ENCODE measurements at places on chromosomes 13 and 19. TPM values are rescaled to one million over a fixed set of nuclear protein-coding genes. Genes with fewer than 3 reads are reported as not detected.

DNA sequence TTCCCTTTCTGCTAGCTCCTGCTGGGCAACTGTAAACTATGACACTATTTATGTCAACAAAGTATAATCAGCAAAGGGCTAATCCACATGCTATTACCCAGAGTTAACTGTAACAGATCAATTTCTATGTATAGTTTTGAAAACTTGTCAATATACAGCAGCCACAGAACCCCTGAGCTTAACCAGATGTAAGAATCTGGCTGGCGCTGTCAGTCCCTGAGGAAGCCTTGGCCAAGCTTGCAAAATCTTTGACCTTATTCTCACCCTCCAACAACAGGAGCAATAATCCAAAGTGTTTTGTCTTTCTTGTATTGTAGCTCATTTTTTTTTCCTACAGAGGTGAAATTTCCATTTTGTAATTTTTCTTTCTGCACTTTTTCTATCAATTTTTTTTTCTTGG lies 1230.1 kb upstream of the SLC10A2 start:
- no peak for DNase-seq

DNA sequence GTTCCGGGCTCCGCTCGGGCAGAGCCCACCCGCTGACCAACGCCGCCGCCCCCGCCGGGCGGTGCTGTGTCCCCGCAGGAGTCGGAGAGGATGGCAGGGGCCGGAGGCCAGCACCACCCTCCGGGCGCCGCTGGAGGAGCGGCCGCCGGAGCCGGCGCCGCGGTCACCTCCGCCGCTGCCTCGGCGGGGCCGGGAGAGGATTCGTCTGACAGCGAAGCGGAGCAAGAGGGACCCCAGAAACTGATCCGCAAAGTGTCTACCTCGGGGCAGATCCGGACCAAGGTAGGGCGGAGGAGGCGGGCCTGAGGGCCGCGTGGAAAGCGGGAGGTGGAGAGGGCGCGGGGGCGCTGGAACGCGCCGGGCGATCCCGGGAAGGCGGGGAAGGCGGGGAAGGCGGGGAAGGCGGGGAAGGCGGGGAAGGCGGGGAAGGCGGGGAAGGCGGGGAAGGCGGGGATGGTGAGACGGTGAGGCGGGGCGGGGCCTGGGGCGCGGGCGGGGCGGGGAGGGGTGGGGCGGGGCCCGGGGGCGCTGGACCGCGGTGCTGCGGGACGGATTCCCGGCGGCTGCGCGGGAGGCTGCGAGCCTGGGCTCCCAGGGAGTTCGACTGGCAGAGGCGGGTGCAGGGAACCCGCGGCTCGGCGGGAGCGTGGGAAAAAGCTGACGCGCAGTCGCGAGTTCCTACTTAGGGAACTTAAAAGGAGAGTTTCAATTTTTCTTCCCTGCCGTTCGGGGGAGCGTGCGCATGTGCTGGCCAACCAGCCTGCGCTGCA lies 421 bp downstream of the DGKH start:
- peak; percentile 49 for DNase-seq

- no peak for DNase-seq
These were observed 12.5 kb upstream of the CYP2A6 start for GRCh38 chr19:40862785-40863184.

DNA sequence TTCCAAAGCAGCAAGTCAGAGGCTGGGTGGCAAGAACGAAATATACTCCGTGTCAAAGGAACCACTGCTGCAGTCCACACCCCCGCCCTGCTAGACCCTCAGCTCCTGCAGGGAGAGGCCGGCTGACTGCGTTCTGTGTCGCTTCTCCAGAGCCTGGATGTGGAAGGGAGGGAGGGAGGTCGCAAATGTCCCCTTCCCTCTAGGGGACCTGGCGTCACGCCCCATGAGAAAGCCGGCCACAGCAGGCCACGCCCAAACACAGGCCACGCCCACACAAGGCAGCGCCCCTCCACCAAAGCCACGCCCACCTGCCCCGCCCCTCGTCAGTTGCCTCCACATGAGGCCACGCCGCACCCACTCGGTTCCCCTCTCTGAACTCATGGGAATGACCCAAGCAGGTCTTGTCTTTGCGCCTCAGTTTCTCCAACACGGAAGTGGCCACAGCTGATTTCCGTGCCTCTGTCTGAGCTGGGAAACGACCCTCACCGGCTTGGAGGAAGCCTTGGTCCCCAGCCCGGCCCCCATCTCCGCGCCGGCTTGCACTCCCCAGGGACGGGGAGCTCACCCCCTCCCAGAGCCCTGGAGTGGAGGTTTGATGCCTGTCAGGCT lies 38.4 kb upstream of the TCF3 start:
- DNase-seq, result peak; percentile 54

- DNase-seq, result no peak
These were observed 154.9 kb upstream of the KLF12 start for GRCh38 chr13:74289107-74289506.

DNA sequence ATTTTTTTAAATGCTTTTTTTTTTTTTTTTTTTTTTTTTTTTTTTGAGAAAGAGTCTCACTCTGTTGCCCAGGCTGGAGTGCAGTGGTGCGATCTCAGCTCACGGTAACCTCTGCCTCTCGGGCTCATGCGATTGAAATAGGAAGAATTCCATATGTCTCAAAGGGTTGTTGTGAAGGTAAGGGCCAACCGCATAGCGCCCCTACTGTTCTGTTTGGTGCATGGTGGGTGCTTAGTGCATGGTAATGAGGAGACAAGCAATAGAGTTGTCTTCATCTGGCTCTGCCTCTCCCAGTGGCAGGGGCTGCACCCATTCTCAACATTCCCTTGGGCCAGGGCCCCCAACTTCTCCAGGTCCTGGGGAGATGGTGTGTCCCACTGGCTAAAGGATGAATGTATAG lies 68.7 kb downstream of the RASL11A start:
- no peak for DNase-seq

DNA sequence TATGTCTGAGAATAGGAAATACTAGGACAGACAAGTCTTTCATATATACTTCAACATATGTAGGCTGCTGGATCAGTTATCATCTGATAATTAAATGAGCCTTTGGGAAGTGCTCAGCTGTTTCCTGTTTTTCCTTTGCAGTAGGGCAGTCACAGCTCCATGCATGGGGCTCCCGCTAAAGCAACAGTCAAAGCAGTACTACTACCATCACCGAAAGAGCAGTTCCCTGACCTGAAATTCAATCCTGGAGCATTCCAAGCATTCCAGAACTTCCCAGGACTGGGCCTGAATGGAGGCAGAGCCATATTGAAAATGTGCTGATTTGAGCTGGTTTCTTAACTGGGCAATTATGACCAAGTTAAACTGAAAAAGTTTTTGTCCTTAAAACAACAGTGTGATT lies 20.5 kb downstream of the MICU2 start:
- DNase-seq, result no peak

- DNase-seq, result no peak
These were observed 810.4 kb downstream of the DACH1 start for GRCh38 chr13:71056581-71056980.

GRCh38 chr13:76293751-76294150 lies 592.5 kb downstream of the KCTD12 start:
- DNase-seq, result no peak

DNA sequence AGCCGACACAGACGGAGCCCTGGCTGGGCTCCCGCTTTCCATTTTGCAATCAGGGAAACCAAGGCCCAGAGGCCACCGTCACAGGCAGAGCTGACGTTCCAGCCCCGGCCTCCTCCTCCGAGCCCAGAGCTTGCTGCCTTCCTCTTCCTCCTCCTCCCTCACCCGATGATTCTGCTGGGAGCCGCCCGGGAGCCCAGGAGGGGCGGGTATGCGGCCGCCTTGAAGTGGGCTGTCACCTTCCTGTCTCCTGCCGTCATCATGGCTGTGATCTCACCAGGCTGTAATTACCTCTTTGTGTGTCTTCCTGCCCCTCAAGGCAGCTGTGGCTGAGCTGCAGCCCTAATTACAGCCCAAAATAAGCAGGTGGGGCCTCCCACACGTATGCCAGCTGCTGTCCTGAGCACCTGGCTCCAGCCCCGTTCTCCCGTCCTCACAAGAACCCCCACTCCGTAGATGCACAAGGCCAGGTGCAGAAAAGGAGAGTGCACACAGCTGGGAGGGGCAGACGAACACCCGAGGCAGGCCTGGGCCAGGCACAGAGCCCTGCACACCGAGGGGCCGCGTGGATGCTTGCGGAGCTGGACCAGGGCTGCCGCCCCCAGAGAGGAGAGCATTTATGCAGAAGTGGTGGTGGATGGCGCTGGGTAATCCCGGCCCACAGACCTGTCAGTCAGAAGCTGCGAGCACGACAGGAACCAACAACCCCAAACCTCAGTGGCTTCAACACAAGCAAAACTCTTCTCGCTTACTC lies 4.0 kb downstream of the TPGS1 start:
- DNase-seq, result peak; percentile 89

GRCh38 chr13:26476782-26477142 lies 80.7 kb upstream of the WASF3 start:
- DNase-seq, result no peak

DNA sequence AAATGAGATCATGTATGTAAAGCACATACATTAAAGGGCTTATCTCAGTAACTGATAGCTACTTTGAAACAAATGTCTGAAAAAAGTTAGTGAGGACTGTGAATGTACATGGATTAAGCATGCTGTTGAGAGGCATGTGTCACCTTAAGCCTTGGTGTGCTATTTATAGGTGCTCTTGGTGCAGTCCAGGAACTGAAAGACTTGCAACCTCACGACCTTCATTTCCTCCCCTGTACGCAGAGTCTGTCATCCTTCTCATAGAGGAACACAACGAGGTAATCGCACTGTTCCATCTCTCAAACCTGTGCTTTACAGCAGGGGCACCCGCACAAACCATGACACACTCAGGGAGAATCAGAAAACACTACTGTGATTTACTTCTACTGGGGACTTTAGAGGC lies 65.6 kb downstream of the UFM1 start:
- DNase-seq, result peak; percentile 0

DNA sequence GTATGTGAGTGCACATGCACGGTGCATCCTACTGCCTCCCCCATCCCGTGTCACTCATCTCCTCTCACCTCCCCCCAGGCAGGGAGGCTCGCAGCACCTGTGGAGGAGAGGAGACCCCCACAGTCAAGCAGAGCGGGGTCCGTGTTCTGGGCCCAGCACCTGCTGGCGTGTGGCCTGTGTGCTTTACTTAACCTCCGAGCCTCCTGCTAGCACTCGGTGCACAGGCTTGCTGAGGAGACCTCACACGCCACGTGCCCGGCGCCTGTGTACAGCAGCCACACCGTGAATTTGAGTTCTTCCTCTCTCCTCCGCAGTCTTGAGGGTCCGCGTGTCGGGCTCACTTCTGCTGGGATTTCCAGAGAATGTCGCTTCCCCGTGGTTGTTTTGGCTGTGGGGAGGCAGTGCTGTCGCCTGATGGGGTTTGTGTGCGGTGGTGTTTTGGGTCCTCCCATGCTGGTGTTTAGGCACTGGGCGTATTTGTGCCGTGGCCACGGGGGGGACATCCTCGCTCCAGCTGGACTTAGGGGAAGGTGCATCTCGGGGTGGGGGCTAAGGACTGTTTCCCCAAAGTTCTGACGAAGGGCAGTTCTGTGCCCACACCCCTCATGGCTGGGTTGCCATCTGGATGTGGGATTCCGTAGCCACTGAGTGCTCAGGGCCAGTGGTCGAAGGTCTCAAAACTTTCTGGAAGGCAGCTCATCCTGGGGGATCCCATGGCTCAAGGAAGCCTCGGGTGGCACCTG lies 34.8 kb upstream of the TMEM255B start:
- no peak for DNase-seq

- no peak for DNase-seq
These were observed 3.3 kb upstream of the CEACAM7 start for GRCh38 chr19:41691268-41691970.

DNA sequence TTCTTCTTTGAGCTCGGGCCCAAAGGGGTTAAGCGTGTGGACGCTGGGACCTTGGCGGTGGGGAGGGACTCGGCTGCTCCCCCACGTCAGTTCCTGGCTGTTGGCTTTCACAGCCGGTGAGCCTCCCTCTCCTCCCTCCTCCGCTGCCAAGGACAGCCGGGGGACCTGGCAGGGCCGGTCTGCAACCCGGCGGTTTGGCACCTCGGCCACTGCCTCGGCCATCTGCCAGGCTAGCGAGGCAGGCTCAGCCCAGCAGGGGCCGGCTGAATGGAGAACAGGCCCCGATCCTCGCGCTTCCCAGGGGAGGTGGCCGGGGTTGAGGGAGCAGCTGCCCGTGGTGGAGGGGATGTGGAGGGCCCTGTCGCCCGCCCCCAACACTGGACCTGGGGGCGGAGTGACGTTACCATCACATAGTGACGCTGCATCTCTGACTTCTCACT lies 5.0 kb downstream of the TLE5 start:
- no peak for DNase-seq

- no peak for DNase-seq
These were observed 314.4 kb downstream of the ENOX1 start for GRCh38 chr13:43472339-43472738.

DNA sequence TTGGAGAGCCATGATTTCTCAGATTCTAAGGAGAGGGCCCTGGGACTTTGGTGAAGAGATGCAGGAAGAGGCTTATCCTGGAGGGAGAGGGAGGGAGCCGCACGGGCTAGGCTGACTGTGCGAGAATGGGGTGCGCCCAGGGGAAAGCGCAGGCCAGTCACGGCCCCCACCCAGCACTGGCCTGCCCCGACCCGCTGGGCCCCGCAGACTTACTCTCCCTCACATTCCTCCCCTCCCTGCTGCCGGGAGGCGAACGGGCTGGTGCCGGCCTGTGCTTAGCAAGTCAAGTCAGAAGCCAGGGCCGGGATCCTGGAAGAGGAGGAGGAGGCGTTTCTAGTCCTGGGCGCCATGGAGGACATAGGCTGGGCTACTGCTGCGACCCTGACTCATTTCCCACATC lies 120.0 kb downstream of the CRYL1 start:
- DNase-seq, result no peak

DNA sequence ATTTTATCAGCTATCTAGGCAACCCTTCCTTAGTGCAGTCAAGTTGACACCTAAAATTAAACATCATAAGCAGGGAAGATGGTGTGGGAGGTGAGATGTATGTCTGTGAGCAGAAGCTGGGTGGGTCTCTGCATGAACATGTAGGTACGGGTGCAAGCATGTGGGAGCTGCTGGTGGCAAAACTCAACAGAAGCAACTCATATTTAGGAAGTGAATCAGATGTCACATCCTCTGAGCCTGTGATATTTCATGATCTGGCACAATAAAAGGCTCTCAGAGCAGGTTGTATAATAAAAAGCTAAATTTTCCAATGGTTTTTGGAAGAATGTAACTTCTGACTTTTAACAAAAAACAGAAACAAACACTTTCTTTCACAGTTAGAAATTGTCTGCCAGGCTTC lies 44.4 kb downstream of the C1QTNF9 start:
- no peak for DNase-seq

DNA sequence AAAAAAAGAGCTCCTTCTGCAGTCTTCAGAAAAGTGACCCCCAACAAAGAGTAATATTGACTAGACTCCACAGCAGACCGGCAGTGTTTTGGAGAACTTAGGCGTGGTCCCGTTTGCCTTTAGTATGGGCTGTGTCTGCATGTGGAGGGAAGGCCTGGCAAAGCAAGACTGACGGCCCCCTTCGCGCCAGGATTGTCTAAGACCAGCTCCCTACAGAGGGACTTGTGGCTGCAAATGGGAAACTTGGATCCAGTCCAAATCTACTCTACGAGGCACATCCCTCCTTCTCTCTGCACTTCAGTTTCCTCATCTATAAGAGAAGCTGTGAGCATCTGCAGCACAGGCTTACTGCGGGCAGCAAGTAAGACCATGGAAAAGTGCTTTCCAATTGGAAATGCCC lies 350.0 kb downstream of the ZNF536 start:
- no peak for DNase-seq

The RFPL4AL1 gene
- total RNA-seq, result not detected

The SIGLEC5 gene
- total RNA-seq, result not detected

The OR10H1 gene
- not detected for total RNA-seq

The CEACAM16 gene
- total RNA-seq, result not detected

The FLT1 gene
- total RNA-seq, result 0.89 TPM

The CNN1 gene
- not detected for total RNA-seq

The GPR12 gene
- not detected for total RNA-seq

The ZNF442 gene
- total RNA-seq, result 0.54 TPM

The ZNF737 gene
- 11.3 TPM for total RNA-seq

The RASAL3 gene
- total RNA-seq, result 122 TPM

The ZNF100 gene
- total RNA-seq, result 6.2 TPM
